Mesendoderm (in vitro differentiated cells): ENCODE measurements at places on chromosomes 11 and 22.
A peak's percentile ranks its signal among the peaks of the same experiment; 100 is the strongest.

DNA sequence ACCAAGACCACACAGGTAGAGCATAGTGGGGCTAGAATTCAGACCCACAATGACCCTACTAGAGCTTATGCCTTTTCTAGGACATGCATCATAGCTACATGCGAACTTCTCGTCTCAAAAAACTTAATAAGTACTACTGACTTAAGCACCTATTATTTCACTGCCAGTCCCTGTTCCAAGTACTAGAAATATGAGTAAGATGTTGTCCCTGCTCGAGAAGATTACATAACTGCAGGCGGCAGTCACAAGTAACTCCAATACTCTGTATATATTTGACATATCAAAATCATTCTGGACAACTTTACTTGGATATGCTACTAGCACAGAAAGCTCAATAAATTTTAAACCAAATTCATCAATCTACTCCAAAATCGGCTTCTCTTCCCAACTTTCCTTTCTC is 235.0 kb downstream of the TTC28 start:
- no peak for DNase-seq

DNA sequence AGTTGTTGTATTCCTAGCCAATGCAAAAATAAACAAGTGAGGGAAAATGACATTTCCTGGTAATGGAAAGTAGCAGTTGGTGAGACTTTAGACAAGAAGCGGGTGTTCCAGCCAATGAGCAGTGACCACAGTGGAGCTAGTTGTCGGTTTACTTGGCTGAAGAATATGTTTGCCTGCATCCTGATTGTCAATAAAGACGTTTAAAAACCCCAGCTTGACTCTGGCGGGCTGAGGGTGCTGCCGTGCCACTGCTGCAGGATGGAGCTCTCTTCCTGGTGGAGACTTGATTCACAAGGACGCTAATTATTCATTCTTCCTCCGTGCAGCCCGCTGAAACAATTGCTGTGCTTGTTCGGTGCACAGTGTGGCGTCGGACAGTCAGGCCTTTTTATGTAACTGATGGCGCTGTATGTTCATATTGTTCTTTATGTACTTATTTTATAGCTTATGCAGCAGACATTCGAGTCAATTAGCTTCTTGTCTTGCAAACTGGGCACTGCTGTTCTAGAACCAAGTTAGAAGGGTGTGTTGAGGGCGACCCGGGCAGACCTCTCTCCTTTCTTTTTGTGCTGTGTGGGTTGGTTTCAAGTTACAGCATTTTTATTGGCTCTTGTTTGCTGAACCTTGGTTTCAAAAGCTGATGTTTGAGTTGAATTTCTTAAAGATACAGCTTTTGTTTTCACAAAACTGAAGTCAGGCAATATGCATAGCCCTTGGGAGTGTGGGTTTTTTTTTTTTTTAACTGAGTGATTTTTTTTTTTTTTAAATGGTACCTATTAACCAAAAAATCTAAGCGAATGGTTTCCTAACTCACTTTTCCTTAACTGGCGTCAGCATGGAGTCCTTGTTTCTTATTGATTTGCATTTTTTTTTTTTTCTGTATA is 153.9 kb downstream of the TEAD1 start:
- DNase-seq: peak; percentile 69

- DNase-seq: no peak
Measured at GRCh38 chr11:77418971-77419597, 54.8 kb downstream of the PAK1 start.

- DNase-seq: peak; percentile 16
Measured at GRCh38 chr11:5809905-5810795, 1.4 kb downstream of the OR52N2 start.

DNA sequence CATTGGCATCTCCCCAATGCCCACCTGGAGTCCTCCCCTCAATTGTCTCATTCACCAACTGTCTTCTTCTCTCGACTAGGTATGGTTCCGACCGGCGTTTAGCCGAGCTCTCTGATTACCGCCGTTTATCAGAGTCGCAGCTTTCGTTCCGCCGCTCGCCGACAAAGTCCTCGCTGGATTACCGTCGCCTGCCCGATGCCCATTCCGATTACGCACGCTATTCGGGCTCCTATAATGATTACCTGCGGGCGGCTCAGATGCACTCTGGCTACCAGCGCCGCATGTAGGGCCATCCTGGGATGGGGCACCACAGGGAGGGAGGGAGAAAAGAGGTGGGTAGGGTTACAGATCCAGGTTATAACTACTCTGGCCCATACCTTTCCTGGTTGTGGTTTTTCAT is 10.0 kb downstream of the RBM14 start:
- no peak for DNase-seq

DNA sequence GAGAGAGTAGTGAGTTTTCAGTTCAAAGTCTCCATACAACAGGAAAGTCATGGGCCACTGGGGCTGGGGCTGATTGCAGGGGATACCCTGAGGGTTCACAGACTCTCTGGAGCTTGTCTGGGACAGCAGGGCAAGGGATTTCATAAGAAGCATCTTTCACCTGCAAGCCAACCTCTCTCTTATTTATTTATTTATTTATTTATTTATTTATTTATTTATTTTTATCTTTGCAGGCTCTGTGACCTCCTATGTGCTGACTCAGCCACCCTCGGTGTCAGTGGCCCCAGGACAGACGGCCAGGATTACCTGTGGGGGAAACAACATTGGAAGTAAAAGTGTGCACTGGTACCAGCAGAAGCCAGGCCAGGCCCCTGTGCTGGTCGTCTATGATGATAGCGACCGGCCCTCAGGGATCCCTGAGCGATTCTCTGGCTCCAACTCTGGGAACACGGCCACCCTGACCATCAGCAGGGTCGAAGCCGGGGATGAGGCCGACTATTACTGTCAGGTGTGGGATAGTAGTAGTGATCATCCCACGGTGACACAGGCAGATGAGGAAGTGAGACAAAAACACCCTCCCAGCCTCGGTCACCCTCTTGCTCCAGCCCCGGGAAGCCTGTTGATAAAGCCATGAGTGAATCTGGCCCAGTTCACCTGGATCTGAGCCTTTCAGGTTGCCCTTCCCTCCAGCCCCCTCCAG is 68.4 kb downstream of the GGTLC2 start:
- no peak for DNase-seq

DNA sequence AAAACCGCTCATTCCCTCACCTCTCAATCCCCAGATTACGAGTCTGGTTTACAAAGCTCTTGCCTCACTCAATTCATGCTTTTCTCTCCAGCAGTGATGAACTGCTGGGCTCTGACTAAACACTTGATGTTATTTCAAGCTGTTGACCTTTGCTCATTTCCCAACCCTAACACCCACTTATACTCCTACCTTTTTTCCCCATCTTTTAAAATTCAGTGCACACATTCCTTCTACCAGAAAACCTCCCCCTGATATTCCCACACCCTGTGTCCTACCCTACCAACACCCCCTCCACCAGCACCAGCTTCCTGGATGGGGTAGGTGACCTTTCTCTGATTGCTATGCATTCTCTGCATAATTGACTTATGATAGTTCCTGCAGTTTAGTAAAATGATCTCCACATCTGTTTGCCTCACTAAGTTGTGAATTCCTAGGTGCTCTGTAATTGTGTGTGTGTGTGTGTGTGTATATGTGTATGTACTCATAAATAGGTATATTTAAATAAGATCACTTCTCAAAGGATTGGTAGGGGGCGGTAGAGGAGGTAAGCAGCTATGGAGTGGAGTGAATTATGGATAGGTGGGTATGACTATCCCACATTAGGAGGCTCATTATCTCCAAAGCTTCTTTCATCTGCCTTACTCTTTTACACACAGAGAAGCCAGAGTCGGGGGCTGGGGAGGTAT is 842 bp downstream of the HEPACAM start:
- DNase-seq: no peak

DNA sequence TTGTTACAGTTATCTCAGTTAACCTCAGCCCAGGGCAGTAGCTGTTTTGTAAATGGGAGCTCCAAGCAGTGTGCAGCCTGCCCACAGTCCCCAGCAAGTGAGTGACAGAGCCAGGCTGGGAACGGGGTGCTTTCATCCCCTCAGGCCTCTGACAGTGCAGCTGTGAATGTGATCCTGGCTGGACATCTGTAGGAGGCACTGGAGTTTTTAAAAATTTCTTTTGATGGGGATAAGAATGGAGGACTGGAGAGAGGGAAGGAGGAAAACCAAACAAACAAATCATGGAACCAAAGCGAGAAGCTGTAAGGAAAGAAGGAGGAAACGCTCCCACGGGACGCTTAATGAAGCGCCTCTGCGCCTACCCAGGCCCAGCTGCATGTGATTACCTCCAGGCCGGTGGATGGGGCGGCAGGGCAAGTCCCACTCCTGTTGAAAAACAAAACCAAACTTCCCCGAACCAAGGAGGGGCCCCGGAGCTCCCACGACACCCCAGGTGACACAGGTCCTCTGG is 40.6 kb downstream of the SCUBE1 start:
- no peak for DNase-seq

DNA sequence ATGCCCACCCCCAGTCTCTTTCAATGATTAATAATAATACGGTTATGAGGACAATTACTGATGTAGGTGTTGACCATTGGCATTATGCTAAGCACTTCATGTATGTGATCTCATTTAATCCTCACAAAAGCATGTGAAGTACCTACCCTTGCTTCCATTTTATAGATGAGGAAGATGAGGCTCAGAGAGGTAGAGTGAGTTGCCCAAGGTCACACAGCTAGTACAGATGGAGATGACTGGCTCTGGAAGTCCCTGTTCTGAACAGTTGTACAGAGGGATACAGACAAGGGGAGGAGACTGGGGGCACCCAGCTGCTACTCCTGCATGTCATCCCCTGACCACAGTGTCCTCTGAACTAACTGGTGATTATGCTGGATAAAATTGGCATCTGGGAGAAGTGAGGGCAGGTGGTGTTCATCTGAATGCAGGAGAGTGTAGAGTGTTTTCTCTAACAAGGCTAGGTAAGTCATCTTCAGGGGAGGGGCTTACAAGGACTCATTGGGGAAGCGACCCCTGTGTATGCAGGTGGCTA is 43.2 kb downstream of the KIAA1671 start:
- no peak for DNase-seq

DNA sequence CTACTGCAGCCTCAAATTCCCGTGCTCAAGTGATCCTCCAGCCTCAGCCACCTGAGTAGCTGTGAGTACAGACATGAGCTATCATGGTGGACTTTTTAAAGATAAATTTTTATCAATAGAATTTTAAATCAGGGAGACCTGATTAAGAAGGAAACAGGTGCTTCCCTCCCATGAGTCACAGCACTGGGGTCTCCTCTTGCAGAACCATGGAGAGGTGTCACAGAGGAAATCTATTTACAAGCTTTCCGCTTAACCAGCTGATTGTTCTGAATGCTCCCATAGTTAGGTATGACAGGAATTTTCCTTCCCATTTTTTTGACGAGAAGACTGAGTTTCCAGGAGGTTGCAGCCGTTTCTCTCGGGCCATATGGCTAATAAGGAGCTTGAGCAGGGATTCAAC is 516.1 kb downstream of the MIAT start:
- peak; percentile 29 for DNase-seq

- DNase-seq: no peak
Measured at GRCh38 chr11:119449498-119449897, 26.5 kb upstream of the THY1 start.

DNA sequence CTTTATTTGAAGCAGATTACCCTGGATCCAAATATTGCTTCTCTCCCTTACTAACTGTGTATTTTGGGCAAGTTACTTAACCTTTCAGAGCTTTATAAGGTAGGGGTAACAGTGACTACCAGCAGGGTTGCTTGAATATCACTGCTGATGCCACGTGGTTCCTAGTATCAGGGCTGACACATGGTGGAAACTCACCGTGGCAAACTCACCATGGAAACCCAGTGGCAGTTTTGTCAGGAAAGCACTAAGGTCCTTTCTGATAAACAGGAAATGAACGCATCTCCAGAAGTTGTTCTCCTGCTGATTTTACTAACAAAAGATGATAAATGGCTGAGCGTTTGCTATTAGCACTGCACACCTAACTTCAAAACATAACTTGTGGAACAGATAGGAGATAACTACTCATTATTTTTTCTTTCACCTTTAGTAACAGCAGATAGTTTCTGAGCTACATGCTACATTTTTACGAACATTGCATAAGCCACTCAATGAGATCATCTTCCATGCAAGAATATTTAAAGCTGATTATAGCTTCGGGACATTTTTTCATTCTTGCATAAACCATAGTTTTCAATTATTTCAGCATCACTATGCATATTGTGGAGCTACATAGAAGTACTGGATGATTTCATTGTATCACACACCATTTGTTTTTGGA is 59.7 kb upstream of the RAG2 start:
- no peak for DNase-seq

DNA sequence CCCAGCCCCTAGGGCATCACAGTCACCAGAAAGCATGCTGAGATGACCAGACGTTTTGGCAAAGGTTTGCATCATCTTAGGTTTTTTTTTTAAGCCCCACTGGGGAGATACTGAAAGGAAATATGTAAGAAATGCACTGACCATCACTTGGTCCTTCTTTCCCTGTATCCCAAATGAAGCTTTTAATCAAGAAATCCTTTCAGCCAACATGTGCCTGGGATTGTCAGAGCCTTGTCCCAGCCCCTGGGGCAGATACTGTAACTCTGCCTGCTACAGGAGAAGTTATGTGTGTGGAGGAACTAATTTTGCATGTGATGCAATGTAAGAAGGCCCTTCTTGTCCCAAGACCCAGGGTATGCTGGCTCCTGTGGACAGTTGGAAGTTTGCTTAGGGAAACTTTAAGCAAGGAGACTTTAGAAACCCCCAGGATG is 65.6 kb downstream of the PPFIBP2 start:
- no peak for DNase-seq

DNA sequence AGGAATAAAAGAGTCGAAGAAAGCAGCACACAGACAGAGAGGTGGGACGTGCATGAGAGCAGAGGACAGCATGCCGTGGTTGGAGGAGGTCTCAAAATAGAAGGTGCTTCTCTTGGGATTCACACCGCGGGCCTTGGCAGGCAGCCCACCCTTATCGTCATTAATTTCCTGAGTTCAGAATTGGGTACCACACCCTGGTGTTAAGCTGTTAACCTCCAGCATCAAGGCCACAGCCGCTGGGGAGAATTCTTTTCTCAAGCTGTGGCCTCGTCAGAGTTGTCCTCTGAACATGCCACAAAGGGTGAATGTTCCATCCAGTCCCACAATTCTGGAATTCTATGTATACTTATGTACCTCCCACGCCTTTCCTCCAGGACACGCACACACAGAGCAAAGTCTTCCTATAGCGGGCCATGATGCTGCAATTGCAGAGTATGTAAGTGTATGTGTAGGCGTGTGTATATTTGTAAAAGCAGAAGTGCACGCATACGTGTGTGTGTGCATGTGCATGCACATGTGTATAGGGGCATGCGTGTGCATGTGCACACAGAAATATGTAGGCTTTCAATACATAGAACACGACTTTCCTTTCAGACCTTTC is 39.0 kb downstream of the ADAMTS8 start:
- DNase-seq: no peak
